ENCODE measurements at places on chromosomes 2 and 18.

GRCh38 chr18:77960791-77961410 lies 711.3 kb downstream of the GALR1 start:
- DNase-seq, result no peak

DNA sequence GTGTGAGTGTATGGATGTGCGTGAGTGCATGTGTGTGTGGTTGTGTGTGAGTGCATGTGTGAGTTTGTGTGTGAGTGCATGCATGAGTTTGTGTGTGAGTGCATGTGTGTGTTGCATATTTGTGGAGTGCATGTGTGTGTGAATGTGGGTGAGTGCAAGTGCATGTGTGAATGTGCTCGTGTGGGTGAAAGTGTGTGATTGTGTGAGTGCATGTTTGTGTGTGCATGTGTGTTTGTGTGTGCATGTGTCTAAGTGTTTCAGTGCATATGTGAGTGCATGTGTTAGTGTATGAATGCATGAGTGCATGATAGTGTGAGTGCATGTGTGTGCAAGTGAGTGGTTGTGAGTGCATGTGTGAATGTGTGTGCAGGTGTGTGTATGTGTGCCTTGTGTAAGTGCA lies 343.4 kb upstream of the SALL3 start:
- DNase-seq, result no peak

- no peak for DNase-seq
These were observed 214.9 kb downstream of the XIRP2 start for GRCh38 chr2:167103028-167103756.

GRCh38 chr2:177422271-177422670 lies 29.7 kb downstream of the AGPS start:
- DNase-seq, result no peak

GRCh38 chr2:234135750-234136221 lies 85.3 kb downstream of the SPP2 start:
- peak; percentile 88 for DNase-seq

DNA sequence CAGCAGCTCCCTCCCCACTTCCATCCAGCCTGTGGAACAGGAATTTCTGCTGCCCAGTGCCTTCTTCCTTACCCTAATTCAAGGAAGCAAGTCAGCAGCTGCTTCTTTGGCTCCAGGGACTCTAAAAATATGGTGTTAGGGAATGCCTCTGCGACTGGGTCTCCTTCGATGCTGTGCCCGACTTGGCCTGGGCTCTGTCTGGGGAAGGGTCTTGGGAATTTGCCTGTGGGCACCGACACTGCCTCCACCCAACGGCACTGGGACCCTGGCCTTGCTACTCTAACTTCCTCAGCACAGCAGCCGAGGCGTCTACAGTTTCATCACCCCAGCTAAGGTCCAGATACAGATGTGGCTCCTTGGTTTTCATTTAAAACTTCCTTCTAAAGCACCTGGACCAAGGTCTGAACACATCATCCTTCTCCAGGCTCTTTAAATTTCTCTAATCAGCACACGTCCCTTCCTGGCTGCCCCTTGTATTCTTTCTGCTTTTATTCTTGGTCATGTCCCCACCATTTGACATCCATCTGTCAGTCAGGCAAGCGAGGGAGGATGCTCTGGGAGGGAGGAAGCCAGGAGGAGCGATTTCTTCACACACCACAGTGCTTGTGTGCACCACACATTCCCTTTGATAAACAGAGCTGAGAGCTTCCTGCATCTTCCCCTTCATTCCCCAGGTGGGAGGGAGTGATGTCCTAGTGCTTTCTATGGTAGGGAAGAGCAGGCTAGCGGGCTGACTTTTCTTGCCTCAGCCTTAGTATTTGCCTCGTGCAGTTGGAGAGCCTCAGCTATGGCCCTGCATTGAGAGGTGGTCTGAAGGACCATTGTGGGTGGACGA lies 6.8 kb downstream of the LBH start:
- no peak for DNase-seq

- DNase-seq, result peak; percentile 23
These were observed 186.4 kb upstream of the COL3A1 start for GRCh38 chr2:188787658-188788240.

DNA sequence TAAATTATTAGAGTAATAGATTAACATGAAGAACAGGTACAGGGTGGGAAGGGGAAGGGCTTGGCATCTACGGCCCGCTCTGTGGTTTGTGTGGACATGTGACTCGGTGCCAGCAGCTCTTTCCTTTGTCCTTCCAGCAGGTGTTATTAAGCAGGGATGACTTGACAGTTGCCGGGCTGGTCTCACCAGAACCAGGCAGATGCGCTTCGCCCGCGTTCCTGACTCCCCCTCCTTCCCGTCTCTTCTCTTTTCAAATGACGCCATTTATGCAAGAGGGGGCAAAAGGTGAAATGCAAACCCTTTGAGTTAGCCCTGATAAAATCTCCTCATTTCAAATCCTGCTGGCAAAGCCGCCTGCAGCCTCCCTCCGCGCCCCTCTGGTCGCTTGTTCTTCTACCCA lies 38.9 kb upstream of the MGAT4A start:
- no peak for DNase-seq

DNA sequence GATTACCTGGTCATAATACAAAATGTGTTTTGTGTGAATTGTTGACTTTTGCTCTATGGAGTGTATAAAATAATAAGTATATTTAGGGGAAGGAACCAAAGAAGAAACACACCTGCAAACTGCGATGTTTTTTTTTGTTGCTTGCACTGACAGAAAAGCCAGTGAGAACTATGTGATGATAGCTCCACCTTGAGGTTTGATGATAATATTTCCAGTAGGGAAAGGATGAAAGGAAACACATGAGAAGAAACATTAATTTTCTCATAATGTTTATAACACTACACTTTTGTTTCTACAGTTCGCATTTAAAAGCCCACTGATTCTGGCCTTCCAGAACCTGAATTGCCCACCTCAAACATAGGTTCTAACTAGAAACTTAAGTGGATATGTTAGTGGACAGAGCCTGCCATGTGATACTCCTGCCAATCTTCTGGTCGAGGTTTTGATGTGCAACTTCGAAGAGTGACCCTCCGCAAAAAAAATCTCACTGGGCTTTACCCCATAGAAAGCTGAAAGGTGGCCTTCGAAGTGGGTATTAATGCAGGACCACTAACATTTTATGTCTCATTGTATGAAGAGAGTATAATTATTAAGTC lies 476.4 kb upstream of the SPHKAP start:
- DNase-seq, result peak; percentile 74

- DNase-seq, result no peak
These were observed 43.1 kb downstream of the RMP24 start for GRCh38 chr18:36015629-36016028.

- no peak for DNase-seq
These were observed 63.5 kb downstream of the ZNF521 start for GRCh38 chr18:25288340-25288938.

DNA sequence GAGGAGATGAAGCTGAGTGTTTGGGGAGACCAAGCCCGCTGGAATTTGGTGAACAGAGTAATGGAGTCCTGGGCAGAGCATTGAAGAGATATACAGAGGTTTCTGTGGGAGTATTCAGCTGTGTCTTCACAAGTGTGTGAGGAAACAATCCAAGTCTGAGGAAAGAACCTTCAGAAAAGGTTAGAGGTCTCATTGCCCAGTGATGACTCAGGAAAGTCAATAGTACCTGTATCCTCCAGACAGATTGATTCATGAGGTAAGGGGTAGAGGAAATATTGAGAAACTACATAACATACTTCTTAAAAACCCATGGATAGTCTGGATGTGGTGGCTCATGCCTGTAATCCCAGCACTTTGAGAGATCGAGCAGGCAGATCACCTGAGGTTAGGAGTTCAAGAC lies 392.3 kb downstream of the GALNT13 start:
- DNase-seq, result no peak

- DNase-seq, result no peak
These were observed 69.9 kb downstream of the ZC3H6 start for GRCh38 chr2:112345030-112346027.

- DNase-seq, result no peak
These were observed 100.9 kb upstream of the NEUROD1 start for GRCh38 chr2:181781078-181781786.

DNA sequence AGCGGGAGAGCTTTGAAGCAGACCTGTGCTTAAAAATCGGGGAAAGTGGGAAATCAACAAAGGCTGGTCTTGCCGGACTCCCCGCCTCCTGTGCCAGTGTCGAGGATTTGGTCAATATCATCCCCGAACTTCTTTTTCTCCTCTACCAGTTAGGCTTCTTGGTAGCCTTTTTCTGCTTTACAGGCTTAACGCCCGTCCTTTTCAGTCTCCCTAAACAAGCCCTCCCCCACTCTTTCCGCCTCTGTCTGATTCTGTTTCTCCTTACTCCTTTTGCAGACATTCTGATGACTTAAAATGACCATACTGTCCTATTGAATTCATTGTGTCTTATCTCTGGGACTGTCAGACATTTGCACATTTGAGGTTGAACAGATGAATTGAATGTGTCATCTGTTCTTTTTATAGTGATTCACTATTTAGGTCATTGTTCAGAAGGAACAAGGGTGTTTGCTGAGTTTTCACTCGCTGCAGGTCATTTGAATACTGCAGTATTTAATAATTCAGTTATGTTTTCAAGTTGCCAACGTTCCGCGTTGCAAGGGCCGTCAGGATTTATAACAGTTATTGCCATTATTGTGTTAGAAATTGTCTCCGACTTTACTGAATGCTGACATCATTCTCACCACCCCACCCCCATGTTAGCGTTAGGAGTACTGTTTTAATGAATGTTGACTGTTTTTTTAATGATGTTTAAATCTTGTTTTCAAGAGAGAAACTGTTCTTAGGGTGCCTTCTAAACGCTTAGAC lies 1.1 kb downstream of the ITGAV start:
- peak; percentile 68 for DNase-seq

DNA sequence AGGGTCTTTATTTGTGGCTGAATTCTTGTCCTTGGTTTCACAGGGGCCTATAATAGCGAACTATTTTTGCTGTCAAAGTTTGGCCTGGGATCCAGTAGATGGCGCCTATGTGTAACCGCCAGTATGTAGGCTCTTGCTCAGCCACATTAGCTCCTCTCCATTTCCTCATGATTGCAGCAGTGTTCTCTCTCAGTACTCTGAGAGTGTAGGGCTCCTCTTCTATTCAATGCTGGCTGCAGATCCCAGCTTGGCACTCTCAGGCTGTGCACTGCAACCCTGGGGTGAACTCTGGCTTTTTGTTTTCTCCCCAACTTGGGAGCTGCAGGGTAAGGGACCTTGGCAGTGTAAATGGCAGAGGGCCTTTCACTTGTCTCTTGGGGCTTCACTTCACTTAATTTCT lies 344.6 kb upstream of the CHAC2 start:
- peak; percentile 69 for DNase-seq

- no peak for DNase-seq
These were observed 948.8 kb downstream of the SOCS6 start for GRCh38 chr18:71237641-71238040.

GRCh38 chr2:100733391-100734187 lies 86.3 kb upstream of the NPAS2 start:
- peak; percentile 76 for DNase-seq

DNA sequence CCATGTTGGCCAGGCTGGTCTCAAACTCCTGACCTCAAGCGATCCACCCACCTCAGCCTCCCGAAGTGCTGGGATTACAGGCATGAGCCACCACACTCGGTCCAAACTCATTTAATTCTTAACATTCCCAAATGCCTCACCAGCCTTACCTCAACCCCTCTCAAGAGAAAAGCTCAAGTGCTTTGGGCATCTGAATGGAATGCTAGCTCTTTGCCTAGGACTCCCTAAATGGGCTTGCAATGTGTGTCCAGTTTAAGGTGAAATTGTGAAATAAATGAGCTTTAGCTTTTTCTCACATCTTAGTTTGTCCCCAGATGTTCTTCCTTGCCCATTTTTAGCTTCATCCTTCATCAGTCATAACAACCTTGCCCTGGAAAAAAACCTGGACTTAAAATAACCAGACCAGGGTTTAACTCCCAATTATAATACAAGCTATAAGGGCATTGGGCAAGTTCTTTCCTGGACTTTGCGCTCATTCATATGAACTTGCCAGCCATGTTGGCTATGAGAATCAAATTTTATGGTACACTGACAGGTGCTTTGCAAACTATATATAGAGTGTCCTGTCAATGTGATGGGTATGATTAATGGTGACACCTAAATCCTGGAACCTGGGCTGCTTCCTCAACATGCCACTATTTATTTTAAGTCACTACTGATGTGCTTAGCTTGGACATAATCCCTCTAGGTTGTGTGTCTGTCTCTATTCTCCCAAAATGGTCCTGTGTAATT lies 95.1 kb upstream of the SERPINE2 start:
- DNase-seq, result no peak

- DNase-seq, result no peak
These were observed 9.0 kb upstream of the TET3 start for GRCh38 chr2:73975731-73976130.

- DNase-seq, result peak; percentile 73
These were observed 71.7 kb downstream of the PTRHD1 start for GRCh38 chr2:24721470-24721869.

GRCh38 chr18:66066191-66066590 lies 315.4 kb downstream of the CDH7 start:
- no peak for DNase-seq

DNA sequence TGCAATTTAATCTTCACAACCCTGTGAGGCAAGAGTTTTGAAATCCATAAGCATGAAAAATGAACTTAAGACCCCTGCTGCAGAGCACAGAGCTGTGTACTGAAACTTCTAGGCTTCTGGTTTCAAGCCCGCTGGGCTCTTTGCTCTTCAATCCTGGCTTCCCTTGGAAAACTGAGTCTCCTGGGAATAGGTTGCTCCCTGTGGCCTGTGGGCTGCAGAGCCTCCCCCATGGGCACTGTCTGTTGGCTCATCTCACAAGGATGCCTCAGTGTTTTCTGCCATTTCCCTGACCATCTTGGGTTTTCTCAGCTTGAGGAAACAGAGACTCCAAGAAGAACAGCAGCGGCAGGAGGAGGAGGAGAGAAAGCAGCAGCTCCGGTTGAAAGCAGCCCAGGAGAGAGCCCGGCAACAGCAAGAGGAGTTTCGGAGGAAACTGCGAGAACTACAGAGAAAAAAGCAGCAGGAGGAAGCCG lies 44.5 kb downstream of the SUMO1 start:
- no peak for DNase-seq

DNA sequence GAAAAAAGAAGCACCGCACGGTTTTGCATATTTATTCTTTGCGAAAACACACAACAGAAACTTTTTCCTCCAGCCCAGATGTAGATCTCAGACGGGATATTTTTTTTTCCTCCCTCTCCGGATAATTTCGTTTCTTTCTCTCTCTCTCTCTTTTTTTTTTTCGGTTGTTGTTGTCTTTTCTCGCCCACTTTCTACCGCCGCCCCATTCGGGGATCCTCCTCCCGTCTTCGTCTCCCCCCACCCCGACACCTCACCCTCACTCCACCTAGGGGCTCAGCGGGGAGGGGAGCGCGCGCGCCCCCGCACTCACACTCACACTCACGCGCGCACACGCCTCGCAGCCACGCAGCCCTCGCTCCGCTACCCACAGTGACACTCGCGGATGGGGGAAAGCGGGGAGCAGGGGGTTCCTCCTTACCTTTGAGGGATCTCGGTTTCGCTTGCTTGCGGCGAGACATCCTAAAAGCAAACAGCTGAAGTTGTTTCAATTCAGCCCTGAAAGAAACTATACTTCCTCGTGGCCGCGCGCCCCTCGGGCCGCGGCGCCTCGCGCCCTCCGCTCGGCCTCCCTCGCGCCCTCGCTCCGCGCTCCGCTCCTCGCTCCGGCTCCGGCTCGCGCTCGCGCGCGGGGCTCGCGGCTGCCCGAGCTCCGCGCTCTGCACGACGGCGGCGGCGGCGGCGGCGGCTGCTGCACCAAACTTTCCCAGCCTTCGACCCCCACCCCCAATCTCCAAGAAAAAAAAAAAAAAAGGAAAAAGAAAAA lies 1.3 kb downstream of the ZNF521 start:
- DNase-seq, result peak; percentile 39
